NCI-H2029 treated with DMSO at 0.1 percent for 48 hours (cell line): ENCODE measurements at places on chromosomes 13 and 19.
A peak's percentile ranks its signal among the peaks of the same experiment; 100 is the strongest.

- no peak for DNase-seq
Observed at GRCh38 chr19:39825531-39826076, 8.4 kb downstream of the DYRK1B start.

DNA sequence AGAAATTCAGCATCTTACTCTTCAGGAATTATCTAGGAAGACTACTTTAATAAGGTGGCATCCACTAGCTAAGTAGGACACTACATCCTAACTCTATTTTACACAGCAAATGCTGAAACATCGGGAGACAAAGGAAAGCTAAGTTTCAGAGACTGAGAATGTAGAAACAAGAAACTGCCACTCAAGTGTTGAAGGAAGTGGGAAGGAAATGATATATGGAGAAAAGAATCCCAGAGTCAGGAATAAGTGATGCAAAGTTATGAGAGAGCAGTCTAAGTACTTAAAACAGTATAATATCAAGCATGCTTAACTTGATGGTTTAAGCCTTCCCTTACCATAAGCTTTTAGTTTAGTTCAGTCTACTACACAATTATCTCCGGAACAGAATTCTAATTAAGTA, 52.4 kb downstream of the RBM26 start:
- DNase-seq: no peak

DNA sequence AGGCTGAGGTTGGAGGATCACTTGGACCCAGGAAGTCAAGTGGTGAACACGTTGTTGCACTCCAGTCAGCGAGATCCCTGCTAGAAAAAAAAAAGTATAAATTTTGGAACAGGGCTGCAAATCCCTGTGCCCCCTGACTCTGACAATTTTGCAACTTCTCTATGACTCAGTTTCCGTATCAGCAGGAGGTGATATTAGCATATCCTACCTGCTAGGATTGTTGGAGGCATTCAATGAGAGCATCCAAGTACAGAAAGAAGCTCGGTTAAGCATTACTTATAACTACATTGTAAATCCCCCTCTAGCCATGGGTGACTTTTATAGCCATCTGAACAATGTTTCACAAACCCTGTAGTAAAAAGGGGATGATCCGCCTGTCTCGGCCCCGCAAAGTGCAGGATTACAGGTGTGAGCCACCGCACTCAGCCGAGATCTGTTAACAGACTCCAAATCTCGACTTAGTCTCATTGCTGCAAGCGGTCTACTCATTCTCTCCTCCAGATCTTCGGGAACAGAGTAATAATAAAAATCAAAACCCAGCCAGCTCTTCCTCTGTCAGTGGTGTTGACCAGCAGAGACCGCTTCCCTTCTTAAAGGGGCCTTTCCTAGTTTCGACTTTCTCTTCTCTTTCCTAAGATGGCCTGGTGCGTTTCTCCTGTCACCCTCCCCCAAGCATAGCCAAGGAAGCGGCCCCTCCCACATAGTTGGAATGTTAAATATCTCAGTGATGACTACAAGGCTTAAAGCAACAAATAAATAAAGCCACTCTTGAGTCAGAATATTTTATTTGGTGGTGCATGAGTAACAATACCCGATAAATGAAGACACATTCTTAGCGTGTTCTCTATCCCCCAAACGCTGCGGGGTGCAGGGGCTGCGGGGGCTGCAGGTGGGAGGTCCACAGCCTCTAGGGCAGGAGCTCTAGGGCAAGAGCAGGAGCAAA, 10.3 kb upstream of the BICRA start:
- DNase-seq: no peak

DNA sequence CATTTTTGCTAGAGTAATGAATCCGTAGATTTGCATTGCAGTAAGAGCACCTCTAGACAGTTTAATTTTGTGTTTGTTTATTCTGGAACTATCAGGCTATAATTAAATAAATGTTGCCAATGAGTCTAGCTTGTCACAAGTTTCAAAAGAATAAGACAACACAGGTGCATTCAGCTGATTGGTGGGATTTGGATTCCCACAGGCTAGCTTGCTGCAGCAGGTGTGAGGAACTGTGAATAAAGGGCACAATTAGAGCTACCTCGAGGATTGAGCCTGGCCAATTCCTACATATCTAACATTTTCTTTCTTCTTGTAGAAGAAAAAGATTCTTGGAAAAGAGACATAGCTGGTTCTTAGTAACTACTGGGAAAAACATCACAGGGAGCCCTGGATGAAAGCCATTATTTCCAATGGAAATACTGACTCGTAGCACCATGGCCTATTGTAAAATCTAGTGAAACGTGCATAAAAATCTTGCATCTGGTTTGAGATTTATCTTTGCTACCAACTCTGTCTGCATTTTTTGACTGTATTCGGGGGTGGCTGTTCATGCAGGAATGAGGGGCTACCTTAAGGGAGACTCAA, 360.9 kb downstream of the FGF9 start:
- DNase-seq: no peak

DNA sequence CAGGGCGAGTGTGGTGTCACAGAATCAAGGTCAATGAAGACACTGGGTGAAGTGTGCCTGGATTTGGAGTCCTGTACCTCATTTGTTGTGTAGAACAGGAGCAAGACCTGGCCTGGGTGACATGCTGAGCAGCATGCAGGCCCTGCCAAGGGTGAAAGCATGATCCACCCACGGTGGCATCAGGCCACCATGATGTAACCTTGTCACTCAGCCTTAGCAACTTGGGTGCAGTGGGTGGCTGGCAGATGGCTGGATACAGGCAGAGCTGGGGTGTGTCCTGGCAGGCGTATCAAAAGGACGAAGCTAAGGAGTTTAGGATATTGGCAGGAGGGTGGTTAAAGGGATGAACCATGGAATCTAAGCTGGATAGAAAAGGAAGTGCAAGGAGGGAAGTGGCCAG, 10.3 kb downstream of the THSD1 start:
- DNase-seq: no peak

GRCh38 chr19:43380008-43380407, 26.5 kb downstream of the CD177 start:
- no peak for DNase-seq

- DNase-seq: peak; percentile 46
Observed at GRCh38 chr13:41019011-41019487, at the start of gene ELF1. Gene ELF1 (minus strand): TSS chr13:41019316. CDS start chr13:40982054, 37,262 bp downstream.

GRCh38 chr13:30799356-30799824, 64.0 kb downstream of the ALOX5AP start:
- no peak for DNase-seq

- DNase-seq: no peak
Observed at GRCh38 chr13:27295660-27296059, 25.0 kb downstream of the RASL11A start.

GRCh38 chr13:19592657-19593180, 31.4 kb upstream of the TPTE2 start:
- no peak for DNase-seq

DNA sequence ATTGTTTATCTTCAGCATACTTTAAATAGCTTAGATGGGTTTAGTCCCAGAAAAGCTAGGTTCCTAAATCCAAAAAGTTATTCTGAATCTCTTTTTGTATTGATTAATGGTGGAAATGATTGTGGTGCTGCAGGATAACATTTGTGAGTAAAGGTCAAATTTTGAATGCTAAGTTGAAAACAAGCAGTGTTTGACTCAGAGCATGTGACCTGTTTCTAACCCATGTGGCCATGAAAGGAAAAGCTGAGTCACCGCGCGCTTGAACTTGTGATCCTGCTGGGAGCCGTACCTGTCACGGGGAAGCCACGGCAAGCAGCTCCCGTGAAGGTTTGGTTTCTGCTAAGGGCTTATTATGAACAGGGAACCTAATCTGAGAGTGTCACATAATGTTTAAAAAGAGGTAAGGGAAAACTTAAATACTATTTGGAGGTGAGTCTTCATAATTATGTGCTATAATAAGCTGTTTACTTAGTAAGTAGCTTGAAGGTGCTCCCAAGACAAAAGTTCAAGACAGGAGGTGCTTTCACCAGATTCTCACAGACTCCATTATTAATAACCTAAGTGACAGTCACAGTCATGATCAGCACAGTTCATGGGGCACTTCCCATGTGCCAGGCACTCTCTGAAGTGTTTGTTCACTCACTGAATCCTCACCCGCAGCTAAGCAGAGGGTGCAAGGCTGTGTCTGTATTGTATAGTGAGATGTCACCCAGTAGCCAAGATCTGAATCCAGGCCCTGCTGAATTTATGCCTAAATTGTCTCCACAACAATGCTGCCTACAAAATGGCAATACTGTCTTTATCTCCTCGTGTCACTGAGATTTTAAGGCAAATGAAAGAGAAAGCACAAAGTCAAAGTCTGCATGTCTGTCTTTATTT, 286.5 kb downstream of the MYO16 start:
- DNase-seq: peak; percentile 70

DNA sequence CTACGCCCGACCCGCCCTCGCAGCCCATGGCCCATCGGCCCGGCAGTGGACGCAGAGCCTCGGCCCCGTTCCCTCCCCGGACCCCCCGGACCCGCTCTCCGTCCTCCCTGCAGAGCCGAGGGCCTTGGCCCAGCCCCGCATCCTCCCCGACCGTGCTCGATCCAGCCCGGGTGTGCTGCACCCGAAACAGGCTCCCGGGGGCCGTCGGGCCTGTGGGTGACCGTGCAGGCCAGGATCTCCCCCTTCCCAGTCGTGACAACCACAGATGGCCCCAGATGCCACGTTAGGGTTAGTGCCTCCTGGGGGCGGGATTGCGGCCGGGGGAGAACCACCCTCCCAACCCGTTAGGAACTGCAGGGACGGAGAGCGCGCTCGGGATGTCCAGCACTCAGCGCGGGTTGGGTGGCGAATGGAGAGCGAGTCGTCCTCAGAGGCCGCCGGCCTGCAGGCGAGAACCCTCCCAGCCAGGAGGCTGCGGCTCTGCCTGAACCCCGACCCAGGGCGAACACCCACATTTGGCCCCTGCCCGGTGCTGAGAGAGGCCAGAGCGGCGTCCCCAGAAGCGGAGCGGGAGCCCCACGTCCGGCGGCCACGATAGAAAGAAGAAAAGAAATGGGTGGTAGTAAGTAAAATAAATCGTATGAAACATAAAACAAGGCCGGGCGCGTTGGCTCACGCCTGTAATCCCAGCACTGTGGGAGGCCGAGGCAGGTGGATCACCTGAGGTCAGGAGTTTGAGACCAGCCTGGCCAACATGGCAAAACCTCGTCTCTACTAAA, 6.7 kb upstream of the MADCAM1 start:
- no peak for DNase-seq

DNA sequence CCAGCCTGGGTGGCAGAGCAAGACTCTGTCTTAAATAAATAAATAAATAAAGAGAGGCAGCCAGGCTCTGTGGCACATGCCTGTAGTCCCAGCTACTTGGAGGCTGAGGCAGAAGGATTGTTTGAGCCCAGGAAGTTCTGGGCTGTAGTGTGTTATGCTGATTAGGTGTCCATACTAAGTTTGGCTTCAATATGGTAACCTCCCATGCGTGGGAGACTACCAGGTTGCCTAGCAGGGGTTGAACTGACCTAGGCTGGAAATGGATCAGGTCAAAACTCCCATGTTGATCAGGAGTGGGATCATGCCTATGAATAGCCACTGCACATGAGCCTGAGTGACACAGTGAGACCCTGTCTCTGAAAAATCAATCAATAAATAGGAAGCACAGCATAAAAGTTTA, 4.0 kb upstream of the SNRNP70 start:
- DNase-seq: no peak

GRCh38 chr19:391726-392374, 17.1 kb downstream of the C2CD4C start:
- no peak for DNase-seq

GRCh38 chr19:47035127-47036096, 13.0 kb downstream of the TMEM160 start:
- DNase-seq: peak; percentile 58

DNA sequence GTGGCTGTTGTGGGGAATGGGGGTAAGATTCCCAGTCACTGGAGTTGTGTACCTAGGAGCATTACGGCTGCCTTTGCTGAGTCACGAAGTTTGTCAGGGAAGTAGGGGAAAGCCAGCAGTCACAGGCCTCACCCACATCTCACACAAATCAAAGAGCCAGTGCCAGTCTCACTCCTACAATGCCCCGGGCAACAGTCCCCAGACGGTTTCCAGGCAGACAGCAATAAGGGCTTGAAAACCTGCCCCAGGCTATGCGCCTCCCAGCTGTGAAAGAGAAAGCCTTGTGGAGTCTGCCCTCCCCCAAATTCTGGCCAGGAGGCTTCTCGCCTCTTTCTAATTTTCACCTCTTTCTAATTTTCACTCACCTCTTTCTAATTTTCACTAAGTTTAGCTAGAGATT, 142.3 kb upstream of the EDNRB start:
- DNase-seq: no peak

DNA sequence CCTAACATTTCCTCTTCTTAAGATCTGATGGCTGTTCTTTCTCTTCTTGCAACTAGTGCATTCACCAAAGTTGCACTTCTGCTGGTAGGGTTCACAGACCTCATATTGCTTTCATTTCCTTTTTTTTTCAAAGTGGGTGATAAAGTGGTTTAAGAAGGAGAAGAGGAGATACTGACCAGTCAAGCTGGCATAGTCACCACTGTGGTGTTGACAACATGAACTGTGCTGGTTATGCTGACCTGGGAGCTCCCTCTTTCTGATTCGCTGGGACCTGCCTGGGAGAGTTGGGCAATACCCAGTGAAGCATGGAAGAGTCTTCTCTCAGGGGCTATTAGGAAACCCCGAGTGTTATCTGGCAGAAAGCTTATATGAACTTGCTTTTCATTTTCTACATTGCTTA, 222.9 kb downstream of the SLITRK5 start:
- no peak for DNase-seq

- no peak for DNase-seq
Observed at GRCh38 chr19:33302974-33303790, 848 bp upstream of the CEBPA start.
